ENCODE measurements at places on chromosomes 2 and 18.

DNA sequence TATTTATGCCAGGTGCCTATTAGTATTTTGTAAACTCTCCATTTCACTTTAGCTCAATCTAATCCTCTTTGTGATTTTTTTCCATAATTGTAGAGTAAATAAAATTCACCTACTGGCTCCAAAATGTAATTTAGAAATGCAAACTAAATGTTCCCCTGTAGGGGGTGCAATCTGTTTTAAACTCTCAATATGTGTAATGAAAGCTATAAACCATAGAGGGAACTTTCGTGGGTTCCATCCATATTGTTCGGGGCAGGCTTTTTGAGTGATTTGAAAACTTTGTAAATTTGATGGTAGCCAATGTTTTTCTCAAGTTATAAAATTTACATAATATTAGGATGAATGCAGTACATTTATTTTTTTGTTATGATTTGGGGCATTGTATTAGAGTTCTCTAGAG is 49.4 kb downstream of the TSPYL6 start:
- DNase-seq = no peak

DNA sequence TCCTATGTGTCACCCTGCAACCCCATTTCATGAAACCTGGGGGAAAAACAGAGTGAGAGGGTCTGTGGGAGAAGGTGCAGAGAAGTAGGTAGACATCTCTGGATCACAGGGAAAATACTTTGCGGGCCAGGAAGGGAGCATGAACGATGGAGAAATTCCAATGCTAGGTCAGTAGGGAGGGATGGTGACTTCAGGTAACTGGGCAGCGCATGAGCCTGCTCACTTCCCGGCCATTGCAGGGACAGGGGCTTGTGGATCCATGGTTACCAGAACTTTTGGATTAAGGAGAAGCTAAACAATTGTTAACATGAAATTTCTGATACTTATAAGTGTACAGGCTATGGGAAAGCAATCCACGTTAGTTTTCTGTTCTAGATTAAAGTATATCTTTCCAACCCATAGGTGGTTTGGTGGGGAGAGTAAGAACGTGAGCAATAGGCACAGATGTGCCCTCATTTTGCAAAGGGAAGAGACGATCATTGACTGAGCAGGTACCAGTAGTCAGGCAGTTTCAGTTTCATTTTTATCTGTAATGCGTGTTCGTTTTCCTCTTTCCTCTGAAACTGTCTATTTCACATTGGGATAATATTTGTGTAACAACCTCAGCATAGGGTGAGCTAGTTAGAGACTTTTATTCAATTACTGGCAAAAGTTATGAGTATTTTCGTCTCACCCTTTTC is 65.0 kb downstream of the NYAP2 start:
- DNase-seq = peak; percentile 1

DNA sequence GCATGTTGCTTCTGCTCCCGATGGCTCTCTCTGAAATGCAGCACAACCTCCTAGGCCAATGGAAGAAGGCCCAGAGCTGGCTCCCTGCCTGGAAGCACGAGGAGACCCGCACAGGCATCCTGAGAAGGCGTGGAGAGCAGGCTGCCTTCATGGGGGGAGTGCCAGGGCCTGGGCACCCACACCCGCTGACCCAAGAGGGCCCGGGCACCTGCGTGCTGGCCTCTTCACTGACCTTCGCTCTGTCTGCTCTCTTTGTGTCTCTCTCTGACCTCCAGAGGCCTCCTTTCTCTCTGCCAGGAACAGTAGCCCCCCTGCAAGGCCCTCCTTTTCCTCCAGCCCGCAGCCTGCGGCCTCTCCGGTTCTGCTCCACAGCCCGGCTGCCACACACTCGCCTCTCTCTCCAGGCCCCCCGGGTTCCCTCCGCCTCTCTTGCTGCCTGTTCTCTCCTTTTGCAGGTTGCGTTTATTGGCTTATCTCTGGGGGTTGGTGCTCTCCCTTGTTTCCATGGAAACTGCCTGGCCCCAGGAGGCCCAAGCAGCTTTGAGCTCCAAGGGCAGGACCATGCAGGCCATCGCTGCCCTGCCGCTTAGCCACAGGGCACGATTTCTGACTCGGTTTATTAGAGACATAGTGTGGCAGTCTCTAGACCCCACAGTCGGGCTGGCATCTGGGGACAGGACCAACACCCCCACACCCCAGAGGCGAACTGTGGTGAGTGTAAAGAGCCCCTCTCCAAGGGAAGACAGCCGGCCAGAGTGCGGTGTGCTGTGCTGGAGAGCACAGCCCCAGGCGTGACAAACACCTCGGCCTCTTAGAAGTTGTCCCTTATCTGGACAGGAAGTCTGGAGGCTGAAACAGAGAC is 1.7 kb downstream of the MZT2B start:
- no peak for DNase-seq

DNA sequence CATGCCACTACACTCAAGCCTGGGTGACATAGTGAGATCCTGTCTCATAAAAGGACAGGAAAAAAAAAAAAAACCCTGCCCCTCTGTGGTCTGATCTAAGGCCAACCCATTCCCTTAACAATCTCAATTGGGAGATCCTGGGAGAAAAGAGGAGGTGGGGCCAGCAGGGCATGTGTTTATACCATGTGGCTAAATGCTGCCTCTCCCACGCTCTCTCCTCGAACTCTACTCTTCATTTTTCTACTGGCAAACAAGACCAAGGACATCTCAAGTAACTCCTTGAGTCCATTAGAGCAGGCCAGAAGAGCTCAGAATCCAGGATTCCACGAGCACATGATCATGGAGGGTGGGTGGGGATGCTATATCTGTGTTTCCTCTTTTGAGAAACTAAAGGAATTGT is 16.7 kb upstream of the NEDD4L start:
- no peak for DNase-seq

DNA sequence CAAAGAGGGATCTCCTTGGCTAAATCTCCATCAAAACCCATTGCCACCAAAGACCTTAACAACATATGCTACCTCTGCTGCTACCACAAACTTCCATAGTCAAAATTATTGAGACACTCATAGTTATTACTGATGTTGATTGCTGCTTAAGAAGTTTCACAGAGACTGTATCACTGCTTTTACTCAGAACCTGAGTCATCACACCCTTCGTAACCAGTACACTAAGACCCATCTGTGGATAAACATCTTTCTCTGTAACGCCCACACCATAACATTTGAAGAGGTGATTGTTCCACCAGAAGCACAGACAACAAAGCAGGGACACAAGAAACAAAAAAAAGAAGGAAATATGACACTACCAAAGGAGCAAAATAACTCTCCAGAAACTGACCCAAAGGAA is 1563.1 kb downstream of the LRP1B start:
- no peak for DNase-seq

All from inflammatory macrophage treated with lipopolysaccharide for 1 hour (primary cell).